ENCODE measurements at places on chromosomes 16 and 17.

- DNase-seq, result no peak
Observed at GRCh38 chr16:70635336-70636016, 10.9 kb upstream of the IL34 start.

DNA sequence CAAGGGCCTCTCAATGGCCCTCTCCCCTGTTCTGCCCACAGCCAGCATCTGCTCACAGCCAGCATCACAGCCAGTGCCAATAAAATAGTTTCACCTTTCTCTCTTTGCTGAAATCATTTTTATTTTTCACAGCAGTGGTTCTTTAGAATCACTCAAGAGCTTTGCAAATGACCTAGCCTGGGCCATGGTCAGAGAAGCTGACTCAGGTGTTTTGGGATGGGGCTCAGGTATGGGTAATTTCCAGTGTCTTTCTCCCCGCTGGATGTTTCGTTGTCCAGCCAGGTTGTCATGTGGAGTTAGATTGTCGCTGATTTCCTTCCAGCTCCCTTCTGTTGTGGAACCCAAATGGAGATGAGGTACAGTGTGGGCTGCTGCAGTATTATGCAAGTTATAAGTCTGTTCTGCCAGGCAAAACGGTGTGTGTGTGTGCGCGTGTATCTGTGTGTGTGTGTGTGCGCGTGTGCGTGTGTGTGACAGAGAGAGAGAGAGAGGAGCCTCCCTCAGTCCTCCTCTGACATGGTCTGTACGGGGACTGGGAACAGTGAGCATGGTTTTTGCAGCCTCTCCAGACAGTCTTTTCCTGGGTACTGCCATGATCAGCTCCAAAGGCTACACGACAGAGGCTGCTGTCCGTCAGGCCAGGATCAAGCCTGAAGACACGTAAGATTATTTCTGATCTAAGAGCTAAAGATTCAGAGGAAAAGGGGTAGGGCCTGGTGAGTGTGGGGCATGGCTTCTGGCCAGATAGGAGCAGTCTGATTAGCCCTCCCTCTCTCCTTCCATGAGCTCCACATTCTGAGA, 1.4 kb upstream of the PMP22 start:
- DNase-seq, result no peak

DNA sequence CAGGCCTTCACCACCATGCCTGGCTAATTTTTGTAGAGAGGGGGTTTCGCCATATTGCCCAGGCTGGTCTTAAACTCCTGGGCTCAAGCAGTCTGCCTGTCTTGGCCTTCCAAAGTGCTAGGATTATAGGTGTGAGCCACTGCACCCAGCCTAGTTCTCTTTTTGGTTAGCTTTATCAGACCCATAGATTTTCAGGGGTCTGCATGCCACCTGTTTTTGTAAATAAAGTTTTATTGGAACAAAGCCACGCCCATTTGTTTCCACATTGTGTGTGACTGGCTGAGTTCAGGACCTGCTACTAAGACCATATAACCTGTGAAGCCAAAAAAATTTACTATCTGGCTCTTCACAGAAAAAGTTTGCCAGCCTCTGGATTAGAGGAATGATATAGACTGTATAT, 7.6 kb downstream of the PSMD11 start:
- no peak for DNase-seq

DNA sequence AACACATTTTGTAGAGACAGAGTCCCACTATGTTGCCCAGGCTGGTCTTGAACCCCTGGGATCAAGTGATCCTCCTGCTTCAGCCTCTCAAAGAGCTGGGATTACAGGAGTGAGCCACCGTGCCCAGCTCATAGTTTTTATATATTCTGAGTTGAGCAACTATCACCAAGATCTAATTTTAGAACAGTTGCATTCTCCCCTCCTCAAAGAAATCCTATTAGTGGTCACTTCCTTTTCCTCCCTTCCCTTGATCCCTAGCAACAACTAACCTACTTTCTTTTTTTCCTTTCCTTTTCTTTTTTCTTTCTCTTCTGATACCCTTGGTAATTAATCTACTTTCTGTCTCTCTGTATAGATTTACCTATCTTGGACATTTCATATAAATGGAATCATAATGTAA, 61.5 kb upstream of the B4GALNT2 start:
- no peak for DNase-seq

DNA sequence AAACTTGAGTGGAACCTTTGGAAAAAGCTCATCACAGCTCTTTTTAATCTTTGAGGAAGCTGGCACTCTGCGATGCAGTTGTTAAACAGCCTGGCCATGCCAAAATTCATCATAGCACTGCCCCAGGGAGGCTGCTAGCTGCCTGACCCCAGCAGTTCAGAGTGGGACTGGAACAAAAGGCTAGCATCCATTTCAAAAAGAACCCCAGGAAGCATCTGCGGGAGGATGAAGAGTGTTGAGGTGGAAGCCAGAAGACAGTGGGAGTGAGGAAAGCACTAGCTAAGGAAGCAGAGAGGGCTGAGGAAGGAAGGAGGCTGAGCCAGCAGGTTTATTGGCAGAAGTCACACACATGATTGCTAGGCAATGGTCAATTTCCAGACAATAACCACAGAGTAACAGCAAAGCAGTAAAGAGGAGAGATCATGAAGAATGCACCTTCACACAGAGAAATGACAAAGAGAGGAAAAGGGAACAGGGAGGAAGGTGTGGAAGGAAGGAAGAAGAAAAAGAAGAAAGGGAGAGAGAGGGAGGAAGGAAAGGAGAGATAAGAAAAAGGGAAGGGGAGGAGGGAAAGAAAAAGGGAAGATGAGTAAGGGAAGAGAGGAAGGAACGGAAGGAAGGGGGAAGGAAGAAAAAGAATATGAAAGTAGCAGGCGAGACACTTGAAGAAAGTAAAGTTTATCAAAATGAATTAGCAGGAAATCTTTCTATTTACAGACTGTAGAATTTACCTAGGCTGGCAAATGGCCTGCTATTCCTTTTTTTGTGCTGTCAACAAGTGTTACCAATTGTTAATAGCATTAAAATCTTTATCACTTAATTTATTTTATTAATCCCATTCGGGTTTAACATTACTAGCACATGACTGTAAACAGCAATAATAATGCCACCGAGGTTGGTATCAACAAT, 270.0 kb upstream of the PSMD7 start:
- no peak for DNase-seq

DNA sequence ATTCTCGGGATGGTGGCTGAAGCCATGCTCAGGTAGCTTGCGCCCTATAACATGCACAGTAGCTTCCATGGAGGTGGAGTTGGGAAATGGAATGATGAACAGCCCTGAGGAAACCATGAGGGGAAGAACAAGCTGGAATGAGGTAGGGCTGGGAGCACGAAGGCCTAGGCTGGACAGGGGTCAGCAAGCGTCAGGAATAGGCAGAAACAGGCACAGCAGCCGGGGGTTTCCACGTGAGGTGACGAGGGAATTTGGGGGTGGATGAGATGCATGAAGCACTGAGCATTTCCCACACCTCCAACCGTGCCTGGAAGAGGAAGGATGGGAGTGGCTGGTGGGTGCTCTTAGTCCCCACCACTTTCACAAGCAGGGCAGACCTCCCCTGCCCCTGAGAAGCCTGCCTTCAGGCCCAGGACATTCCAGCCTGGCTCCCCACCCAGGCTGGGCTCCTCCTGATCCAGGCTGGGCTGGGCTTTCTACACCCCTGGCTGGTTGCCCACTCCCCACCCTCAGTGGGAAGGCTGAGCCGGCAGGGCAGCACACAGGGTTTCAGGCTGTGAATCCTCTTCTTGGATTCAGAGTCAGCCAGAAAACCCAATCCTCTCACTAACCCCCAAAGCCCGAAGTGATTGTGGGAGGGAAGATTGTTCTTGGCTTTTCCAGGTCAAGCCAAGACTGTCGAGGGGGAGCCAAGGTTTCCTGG, 21.9 kb downstream of the PLEKHG4 start:
- no peak for DNase-seq
